Stimulated activated CD4-positive, alpha-beta T cell treated with anti-CD3 and anti-CD28 coated beads, Interleukin-4, amount 100 ng/mL, for 4 hours (primary cell): ENCODE measurements at places on chromosomes 3 and 15.
A peak's percentile ranks its signal among the peaks of the same experiment; 100 is the strongest.

GRCh38 chr15:66023311-66023972 is 154.2 kb downstream of the RAB11A start:
- no peak for DNase-seq

GRCh38 chr15:94417501-94418293 is 186.3 kb downstream of the MCTP2 start:
- no peak for DNase-seq

DNA sequence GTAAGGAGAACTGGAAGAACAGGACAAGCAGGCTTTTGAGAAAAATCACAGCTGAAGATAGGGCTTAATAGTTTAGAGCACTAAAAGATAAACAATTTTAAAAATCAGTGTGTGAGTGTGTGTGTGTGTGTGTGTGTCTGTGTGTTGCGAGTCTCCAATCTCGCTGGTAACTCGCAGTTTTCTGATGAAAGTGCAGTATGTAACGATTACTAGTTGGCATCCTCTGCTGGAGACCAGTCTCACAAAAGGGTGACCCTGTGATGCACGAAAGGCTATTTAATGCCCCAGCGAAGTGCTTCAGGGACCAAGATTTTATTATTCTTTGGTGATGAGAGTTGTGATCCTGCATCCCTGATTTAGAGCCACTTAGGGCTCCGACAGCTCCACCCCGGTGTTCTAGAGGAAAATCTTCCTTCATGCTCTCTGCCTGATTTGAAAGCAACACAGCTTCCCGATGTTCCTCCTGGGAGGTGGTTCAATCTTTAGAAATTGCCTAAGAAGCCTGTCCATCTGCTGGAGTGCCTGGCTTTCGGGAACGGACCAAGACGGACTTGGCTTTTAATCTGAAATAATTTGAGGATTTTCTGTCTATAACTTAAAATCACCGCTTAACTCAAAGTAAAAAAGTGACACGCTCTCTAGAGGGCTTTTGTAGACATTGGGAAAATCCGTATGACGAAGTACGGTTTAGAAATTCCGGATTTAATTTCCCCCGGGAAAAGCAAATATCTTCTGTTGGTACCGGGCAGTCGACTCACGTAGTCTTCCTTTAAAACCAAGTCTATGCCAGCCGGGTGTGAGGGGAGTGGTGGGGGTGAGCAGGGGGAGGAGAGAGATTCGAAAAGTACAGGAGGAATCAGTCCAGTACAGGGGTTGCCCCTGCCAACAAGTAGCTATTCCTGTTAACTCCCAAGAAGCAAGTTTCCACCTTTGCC is 1.1 kb upstream of the ALCAM start:
- DNase-seq: no peak

DNA sequence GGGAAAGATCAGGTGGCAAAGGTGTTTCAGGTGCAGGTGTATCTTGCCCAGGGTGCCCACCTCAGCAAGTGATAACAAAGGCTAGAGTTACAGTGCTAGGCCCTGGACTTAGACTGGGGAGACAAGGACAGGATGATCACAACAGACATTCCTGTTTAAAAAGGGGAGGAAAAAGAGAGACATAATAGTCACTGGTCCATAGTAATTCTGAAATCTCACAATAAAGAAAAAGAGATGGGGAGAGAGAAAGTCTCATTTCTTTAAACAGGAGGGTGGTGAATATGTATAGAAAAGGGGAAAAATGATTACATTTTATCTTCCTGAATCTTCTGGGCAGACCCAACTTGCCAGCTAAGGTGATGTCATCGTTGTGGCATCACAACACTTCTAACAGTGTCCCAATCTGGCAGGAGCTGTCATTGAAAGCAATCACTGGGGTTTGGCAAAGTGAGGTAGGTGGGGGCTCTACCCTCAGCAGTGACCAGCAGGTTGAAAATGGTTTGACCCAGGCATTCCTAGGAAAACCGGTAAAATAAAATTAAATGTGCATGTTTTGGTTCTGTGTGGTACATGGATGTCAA is 99.5 kb downstream of the ZNF621 start:
- DNase-seq: no peak

GRCh38 chr15:50275091-50275490 is 9.6 kb upstream of the HDC start:
- no peak for DNase-seq

- DNase-seq: no peak
Measured at GRCh38 chr3:29991198-29991597, 615.2 kb upstream of the TGFBR2 start.

DNA sequence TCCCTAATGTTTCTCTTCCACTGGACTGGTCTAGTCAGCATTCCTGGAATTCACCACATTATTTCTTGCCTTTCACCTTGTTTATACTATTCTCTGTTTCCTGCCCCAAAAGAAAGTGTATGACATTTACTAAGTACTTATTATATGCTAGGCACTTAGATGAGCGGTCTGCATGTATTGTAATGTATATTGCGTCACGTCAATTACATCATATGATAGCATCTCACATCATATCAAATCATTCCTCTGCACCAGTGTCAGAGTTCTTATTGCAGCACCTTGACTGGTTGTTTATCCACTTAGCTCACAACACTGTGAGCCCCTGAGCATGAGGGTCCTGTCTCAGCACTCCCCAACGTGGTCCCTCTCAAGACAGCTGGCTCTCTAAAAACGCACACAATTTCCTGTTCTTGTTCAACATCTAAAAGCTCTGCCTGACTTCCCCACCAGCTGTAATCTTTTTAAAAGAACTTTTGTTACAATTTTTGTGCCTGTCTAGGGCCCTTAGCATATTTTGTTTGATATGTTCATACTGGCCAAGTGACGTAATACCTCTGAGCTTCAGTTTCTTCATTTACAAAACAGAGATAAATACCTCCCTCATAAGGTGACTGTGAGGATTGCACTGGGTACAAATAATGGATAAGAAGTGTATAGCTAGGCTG is 58.8 kb downstream of the ARHGAP31 start:
- no peak for DNase-seq

GRCh38 chr3:17553080-17553479 is 189.4 kb downstream of the TBC1D5 start:
- DNase-seq: no peak

DNA sequence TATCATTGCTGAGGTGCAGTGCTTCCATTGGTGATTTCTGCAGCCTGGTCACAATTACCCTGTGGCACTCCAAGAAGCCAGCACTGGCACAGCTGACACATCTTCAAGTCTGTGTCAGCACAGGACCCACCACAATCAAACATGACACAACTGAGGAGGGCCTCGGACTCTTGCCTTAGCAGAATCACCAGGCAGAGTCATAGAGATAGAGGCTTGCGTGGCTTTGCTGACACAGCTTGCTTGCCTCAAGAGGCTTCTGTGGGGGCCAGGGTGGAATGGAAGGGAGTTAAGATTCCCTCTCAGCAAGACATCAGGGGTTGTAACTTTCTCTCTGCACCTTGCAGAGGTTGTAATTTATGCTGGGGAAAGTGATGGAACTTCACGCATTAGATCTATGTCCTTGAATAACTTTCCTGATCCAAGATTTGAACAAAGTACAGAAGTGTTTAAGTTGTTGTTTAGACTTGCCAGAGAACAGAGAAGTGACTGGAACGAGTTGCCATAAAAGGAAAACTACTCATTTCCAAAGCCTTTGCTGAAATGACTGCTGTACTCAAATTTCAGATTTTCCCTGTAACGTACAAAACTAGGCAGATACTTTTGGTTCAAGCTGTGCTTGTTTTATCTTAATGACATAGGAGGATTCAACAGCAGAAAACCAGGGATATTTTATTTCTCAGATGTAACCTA is 170.7 kb downstream of the DIPK2A start:
- no peak for DNase-seq

GRCh38 chr3:169623971-169624370 is 39.5 kb downstream of the MECOM start:
- no peak for DNase-seq

GRCh38 chr3:88189361-88189810 is 39.6 kb downstream of the C3orf38 start:
- DNase-seq: no peak

- DNase-seq: no peak
Measured at GRCh38 chr15:55518641-55519040, 10.6 kb upstream of the DNAAF4 start.

- no peak for DNase-seq
Measured at GRCh38 chr15:97977734-97978133, 17.2 kb downstream of the ARRDC4 start.

DNA sequence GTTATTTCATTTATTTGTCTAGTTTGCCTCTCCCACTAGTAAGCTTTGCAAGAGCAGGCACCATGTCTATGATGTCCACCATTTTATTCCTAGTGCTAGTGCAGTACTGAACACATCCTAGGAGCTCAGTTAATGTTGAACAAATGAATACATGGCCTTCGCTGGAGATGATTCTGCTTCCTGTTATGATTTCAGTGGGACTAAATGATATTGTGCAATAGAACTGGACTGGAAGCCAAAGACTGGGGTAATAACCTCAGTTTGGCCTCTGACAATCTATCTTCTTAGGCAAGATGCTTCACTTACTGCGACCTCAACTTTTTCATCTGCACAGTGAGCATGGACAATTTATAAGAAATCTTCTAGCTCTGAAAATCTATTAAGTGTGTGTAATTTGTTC is 191.3 kb downstream of the ADAMTSL3 start:
- DNase-seq: no peak

- no peak for DNase-seq
Measured at GRCh38 chr3:62319570-62320243, 53.6 kb downstream of the FEZF2 start.

- DNase-seq: no peak
Measured at GRCh38 chr3:109809513-109809912, 472.2 kb upstream of the DPPA4 start.

GRCh38 chr3:34948517-34948916 is 690.8 kb upstream of the ARPP21 start:
- no peak for DNase-seq

GRCh38 chr3:71210257-71211007 is 373.1 kb downstream of the FOXP1 start:
- no peak for DNase-seq

DNA sequence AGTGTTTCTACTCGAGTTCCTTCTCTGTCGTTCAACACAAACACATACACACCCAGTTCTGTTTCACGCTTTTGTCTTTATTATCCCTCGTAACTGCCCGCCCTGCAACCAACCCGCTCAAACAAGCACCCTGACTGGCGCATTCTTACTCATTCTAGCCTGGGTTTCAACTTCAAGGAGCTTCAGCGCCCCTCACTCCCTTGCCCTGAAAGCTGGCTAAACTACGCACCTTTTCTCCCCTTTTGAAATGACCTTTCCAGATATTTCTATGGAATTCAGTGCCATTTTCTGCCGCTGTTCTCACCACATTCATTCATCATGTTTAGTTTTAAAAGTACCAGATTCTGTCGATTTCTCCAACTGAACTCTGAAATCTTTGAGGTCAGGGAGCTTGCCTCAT is 653 bp upstream of the MFSD1 start:
- DNase-seq: no peak

DNA sequence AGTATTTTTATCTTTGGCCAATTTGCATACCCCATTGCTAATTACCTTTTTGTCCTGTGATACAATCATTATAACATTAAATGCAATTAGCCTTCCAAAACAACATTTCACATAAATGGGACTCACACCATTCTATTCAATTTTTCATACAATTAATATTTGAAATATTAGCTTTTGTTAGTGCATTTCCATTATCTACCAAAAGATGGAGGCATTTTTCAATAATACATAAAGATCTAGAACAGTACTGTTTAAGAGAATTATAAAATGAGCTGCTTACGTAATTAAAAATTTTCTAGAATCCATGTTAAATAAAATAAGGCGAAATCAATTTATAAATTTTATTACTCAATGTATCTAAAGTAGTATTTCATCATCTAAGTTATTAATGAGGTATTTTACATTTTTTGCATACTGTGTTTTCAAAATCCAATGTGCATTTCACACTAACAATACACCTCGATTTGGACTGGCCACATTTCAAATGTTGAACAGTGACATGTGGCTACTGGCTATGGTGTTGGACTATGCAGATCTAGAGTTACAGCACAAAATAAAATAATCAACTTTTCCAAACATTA is 74.3 kb downstream of the TJP1 start:
- DNase-seq: no peak

DNA sequence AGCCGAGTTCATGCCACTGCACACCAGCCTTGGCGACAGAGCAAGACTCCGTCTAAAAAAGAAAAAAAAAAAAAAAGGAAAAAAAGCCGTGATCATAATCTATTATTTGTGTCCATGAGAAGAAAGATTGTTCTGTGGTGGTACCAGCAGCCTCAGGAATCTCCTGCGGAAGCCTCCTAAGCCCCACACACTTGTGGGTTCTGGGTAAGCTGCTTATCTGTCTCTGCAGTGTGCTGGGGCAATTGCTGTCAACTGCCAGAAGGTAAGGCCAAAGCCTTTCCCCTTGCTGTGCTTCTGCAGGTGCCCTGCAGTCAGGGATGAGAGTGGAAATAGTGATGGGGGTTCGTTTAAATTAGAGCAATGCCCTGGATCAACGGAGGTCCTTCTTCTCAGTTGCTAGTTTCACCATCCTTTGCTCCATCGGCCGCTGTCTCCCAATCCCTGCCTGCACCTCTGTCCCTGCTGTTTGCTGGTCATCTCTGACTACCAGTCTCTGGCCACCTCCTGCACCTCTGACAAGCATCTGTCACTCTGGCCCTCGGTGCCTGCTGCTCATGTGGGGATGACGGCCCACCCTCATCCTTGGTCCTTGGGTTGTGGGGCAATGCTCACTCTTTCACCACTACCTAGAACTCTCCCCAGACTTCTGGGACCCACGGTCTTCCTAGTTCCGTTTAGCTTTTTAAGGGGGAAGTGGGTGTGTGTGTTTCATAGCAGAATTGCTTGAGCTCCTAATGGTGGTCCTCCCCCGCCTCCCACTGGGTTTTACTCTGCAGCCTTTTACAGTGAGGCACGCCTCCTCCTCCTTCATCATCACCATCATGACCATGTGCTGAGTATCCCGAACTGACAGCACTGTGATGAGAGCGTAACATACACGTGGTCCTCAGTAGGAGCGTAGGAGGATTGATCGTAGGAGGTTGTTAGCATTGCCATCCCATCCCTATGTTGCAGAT is 25.5 kb downstream of the CHRD start:
- no peak for DNase-seq

- peak; percentile 74 for DNase-seq
Measured at GRCh38 chr3:52268036-52268435, 10.4 kb downstream of the WDR82 start.

DNA sequence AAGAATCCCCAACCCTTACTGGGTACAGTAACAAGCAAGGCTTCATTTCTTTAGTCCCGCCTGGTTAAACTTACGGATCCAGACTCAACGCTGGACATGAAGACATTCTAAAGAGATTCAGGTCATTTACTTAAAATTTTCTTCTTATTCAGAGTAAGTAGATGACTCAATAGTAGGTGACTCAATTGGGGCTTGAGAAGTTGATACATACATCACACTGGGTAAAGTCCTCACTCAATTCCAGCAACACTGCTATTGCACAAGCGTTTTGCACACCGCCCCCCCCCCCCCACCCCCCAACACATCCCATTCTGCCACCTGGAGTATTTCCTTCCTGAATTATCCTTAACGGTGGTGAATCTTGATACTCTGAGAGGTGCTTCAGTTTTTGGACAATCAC is 610.0 kb downstream of the FOXP1 start:
- DNase-seq: no peak

- DNase-seq: no peak
Measured at GRCh38 chr3:31137718-31138465, 243.4 kb upstream of the GADL1 start.

- no peak for DNase-seq
Measured at GRCh38 chr3:135268941-135269532, 474.0 kb downstream of the EPHB1 start.

GRCh38 chr15:66774001-66774814 is 72.2 kb downstream of the SMAD6 start:
- DNase-seq: peak; percentile 39
